KBM-7 (cell line): ENCODE measurements at places on chromosomes 16 and 17.

- no peak for DNase-seq
Observed at GRCh38 chr17:1144162-1144561, 35.6 kb downstream of the ABR start.

- DNase-seq, result peak; percentile 18
Observed at GRCh38 chr17:4100883-4101756, 41.7 kb downstream of the ZZEF1 start.

- DNase-seq, result no peak
Observed at GRCh38 chr16:4372578-4373355, 1.1 kb downstream of the VASN start.

- DNase-seq, result no peak
Observed at GRCh38 chr17:78650093-78650715, 73.0 kb upstream of the DNAH17 start.

DNA sequence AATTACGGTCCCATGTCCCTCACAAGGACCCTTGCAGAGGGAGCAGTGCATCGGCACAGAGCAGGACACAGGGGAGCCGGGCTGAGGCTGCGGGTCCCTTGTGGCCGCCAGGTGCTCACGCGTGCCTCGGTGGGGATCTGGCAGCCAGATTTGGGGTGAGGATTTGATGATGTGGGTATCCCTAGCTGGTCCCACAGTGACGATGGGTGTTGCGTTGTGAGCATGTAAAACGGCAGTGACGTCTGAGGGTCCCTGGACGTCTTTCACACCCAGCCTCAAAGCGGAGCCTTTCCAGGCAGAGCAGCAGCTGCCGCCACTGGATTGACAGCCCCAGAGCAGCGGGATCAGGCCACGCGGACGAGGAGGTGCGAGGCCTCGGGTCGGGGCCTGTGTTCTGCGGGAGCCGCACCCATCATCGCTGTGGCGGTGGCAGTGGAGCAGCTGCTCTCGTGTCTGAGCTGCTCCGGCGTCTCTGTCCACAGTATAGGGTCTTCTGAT, 54.6 kb downstream of the WDR45B start:
- DNase-seq, result no peak

- peak; percentile 56 for DNase-seq
Observed at GRCh38 chr16:38941-39892, 14.2 kb downstream of the POLR3K start.

GRCh38 chr16:83996481-83997252, 28.6 kb downstream of the NECAB2 start:
- peak; percentile 9 for DNase-seq

DNA sequence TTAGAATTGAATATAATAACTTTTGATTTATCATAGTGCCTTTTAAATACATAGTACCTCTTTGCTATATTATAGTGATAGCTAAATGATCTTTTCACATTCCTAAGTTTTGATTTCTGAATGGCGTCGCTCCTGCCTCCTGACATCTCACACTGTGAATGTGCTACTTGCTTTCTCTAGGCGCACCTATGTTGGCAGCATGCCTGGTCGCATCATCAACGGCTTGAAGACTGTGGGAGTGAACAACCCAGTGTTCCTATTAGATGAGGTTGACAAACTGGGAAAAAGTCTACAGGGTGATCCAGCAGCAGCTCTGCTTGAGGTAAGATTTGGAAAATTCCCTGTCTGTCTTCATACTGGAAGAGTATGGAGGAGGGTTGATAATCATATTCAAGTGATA, 29.8 kb upstream of the ABCC11 start:
- DNase-seq, result no peak

- no peak for DNase-seq
Observed at GRCh38 chr17:68461122-68461539, 3.8 kb upstream of the WIPI1 start.

GRCh38 chr17:12691173-12691572, 25.5 kb downstream of the MYOCD start:
- no peak for DNase-seq

DNA sequence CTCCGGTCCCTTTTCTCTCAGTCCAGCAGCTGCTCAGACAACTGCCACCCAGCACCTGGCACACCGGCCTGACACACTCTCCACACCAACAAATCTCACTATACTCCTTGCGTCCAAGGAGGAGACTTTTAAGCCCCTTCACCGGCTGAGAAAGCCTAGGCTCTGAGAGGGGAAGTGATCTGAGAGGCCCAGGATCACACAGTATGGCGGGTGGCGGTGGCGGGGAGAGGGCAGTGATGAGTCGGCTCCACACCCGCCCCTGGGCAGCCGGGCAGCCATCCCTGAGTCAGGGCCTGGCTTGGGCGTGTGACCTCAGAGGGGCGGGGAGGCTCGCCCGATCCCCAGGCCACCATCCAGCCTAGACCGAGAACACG, 569 bp downstream of the FLII start:
- DNase-seq, result peak; percentile 51

GRCh38 chr16:49932434-49932833, 76.5 kb upstream of the ZNF423 start:
- no peak for DNase-seq

DNA sequence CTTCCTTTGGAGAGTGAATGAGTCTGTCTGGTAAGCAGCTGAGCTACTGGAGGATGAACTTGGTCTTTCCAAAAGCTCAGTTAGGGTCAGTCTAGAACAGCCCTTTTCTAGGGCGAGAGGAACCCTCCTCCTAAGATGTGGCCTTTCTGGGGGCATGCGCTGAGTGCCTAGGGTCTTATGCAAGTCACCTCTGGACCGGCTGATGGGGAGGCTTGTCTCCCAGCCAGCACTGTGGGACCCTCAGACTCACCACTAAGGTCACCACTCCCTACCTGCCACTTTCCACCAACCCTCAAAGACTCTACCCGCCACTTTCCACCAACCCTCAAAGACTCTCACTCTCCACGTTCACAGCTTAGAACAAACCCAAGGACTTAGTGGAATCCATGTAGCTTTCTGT, 26.8 kb downstream of the LMF1 start:
- no peak for DNase-seq

DNA sequence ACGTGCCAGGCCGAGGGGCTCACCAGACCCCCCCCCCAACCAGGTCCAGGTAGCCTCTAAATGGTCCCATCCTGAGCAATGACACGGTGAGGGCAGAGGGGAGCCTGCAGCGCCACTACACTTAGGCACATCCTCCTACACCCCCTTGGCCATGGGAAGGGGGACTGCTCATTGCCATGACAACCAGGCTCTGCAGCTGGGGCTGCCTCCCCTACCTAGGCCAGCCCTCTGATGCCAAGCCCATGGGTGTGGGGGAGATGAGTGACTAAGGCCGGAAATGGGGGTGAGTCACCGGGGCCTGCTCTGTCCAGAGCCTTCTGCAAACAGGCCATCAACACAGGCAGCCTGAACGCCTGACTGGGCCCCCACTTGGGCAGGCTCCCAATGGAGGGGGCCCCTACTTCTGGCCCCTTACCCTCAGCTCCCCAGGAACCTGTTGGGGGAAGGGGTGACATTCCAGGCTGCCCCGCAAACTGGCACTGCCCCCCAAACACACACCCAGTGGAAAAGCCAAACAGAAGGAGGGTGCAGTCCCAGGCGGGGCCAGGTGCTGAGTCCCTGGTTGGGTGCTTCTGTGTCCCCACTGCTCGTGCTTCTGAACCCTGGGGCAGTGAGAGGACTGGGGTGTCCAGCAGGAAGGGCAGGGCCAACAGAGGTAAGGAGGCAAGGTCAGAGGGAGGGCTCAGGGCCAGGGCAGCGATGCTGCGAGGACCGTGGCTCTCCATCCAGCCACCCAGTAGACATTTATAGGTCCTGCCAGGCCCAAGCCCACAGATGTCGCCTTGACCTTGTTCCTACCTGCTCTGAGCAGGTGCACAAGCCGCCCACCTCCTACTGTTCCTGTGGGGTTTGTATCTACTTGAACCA, 8.2 kb downstream of the PLCD3 start:
- peak; percentile 85 for DNase-seq

DNA sequence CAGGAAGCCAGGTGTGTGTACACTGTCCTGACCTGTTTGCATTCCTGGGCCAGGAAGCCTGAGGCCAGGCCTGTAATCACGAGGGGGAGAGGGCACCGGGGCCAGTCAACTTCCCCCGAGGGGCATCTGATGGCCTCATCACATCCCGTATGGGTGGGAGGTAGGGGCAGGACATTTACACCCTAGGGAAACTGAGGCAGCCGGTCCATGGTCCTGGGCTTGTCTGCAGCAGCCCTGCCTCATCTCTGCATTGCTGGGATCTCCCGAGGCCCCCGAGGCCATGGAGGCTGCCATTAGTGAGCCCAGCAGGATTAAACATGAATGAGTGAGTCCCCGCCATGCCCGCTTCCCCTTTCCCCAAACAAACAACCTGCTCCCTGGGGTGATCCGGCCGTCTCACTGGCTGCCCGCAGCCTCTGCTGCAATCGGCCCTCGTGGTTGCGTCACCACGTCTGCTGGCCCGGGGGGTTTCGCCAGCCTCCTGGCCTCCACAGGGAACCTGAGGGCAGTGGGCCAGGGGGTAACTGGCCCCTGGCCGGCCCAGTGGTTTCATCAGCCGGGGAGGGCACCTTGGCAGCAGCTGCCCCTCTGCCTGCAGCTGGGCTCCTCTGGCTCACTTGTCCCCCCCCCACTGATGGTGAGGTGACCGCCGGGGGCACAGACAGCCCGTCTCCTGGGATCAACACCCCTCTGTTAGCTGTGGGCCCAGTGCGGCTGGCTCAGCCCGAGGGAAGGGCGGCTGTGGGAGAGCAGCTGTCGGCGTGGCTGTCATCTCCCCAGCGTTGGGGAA, 88.3 kb upstream of the GSE1 start:
- DNase-seq, result peak; percentile 92

DNA sequence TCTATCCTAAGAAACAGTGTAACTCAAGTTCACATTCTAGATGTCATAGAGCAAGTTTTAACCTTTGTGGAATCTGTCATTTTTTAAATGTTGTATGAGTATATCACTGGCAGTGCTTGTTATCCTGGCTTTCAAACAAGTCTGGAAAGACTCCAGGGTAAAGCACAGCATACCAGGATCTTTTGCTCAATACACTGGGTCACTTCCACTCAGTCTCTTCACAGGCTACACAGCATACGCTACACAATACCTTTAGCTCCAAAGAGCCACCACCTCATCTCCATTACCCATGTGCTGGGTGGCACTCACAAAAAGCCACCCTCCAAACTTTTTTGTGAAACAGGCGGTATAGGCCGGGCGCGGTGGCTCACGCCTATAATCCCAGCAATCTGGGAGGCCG, 69.5 kb downstream of the PARN start:
- DNase-seq, result no peak

DNA sequence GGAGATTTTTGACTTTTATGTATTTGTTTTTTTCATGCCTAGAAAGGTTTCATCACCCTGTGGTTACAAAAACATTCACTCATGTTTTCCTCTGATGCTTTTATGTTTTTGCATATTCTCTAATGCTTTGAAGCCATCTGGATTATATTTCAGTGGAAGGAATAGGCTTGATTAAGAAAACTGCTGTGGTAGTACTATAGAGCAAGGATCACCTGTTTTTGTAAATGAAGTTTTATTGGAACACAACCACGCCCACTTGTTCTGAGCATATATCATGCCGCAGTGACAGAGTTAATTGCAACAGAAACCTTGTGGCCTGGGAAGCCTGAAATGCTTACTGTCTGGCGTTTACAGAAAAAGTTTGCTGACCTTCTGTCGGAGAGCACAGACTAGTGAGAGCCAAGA, 11.5 kb downstream of the COX10 start:
- DNase-seq, result no peak

GRCh38 chr17:30517786-30518185, 40.6 kb downstream of the GOSR1 start:
- DNase-seq, result no peak

- no peak for DNase-seq
Observed at GRCh38 chr17:48571024-48571818, 6.9 kb downstream of the HOXB4 start.

DNA sequence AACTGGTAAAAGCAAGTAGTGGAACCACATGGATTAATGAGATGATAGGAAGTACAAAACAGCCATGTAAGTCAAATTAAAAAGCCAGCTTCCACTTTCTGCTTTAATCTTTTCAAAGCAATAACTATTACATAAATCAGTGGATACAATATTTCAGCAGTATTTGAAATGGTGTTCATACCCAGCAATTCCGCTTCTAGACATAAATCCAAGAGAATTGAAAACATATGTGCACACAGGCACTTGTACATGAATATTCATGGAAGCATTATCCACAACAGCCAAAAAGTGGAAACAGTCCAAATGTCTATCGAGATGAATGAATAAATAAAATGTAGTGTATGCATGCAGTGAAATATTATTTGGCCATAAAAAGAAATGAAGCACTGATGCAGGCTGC, 27.4 kb downstream of the SLFN12L start:
- no peak for DNase-seq

DNA sequence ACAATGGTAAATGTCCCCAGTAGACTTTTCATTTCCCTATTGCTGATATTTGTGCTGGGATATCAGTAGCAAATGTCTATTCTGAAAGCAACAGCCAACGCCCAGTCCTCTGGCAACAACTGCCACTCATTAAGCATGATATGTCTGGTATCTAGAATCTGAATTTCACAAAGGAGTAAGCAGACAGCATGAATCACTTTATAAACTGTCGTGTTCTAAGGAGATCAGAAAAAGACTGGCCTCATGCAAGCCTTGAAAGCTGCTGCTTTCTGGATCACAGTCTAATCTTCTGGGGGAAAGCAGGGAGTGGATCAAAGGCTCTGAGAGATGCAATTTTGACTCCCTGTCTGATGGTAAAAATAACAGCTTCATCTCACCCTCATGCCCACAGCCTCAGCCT, 153.1 kb upstream of the NOG start:
- no peak for DNase-seq

DNA sequence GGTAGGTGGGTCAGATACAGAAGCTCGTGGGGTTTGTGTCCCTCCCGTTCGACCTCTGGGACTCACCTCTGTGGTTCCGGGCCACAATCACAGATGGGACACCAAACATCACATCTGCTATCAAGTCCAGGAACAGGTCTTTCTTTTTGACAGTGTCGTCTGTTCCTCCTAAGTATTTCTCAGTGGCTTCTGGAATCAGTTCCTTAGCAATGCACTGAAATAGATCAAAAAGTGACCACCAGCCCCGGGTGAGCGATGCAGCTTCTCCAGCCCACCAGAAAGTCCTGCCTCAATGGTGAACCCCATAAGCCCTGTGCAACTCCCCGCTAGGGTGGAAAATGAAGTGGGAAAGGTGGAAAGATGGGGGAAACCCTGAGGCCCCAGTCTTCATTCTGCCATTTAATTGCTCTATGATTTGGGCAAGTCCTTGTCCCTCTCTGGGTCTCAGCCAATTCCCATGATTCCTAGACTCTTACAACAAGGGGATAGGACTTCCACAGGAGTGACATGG, 22.4 kb downstream of the CES1 start:
- no peak for DNase-seq

GRCh38 chr17:8072729-8073461, 14.6 kb downstream of the ALOX12B start:
- DNase-seq, result no peak

DNA sequence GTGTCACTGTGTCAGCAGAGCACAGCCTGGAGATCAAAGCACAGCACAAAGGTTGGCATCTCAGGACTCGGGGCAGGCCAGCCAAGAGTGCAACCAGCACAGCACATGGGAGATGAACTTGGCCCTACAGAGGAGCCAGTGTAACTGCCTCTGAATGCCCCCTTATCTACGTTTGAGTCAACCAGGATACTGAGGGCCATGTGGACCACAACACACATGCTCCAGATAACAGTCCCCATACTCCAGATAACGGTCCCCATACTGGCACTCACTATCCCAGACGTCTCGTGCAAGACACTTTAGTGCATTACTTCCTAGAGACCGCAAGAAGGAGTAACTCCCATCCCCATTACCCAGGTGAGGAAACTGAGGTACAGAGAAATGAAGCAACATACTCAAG, 88.2 kb downstream of the XYLT1 start:
- no peak for DNase-seq

- peak; percentile 64 for DNase-seq
Observed at GRCh38 chr16:85253084-85253941, 141.0 kb upstream of the CIBAR2 start.

- no peak for DNase-seq
Observed at GRCh38 chr17:37212179-37212578, 163.6 kb upstream of the C17orf78 start.
